Activated T-helper 17 cell treated with anti-CD3 and anti-CD28 coated beads, Interleukin-2, amount 50 U/mL, for 72 hours (primary cell): ENCODE measurements at places on chromosomes 11 and 22.

DNA sequence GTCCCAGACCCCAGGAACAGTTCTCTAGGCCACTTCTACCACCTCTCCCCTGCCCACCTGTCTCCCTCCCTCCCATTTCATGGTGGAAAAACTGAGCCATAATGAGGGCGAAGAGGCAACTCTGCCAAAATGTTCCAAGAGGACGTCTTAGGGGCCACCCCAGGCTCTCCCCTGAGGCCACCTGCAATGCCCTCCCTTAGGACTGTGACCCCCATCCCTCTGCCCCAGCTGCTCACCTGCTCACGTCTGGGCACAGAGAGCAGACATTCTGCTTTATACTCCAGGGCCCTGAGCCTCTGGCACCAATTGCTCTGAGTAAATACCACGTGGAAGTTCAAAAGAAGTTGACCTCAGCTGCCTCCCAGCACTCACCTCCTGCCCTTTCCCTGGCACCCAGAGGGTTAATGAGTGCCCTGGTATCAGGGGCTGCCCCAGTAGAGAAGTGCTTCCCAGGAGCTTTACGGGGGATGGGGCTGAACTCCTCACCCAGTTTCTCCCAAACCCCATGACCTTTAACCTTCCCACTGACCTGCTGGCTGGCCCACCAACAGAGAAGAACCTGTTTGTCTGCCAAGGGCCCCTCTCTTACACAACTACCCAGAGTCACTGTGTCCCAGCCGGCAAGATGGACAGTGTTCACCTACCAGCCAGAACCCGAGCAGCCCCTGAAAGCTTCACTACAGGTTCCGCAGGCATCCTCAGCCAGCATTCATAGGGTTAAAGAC is 627 bp upstream of the APOA5 start:
- ATAC-seq, result no peak

GRCh38 chr22:48594016-48594756 is 1233.5 kb downstream of the BRD1 start:
- no peak for ATAC-seq

- no peak for ATAC-seq
These were observed 20.4 kb downstream of the PPP6R3 start for GRCh38 chr11:68480852-68481510.

DNA sequence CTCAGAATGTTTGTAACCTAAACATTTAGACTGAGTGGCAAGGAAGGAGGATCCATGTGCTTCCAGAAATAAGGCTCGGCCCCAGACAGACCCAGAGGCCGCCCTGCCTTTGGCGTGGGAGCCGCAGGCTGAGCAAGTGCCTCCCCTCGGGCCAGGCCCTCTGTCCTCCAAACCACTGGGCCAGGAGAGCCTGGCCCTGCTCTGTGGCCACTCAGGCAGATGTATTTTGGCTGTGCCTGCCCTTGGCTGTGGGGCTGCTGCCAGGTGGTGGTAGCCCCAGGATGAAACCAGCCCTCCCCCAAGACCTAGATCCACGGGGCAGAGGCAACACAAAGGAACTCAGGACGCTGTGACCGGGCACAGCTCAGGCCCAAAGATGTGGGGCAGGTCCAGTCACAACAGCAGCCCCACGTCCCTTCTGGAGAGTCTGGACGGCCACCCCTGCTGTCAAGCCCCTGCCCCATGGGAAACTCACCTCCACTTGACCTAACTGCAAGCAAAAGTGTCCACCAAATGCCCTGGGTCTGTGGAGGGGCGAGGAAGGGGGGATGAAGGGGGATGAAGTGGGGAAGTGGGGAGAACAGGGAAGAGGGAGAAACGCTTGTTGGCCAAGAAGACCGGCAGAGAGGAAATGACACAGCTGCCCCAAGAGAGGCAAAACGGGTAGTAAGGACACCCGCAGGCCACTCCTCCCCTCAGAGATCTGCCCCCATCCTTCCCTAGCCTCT is 24.0 kb downstream of the PISD start:
- ATAC-seq, result peak; percentile 53

DNA sequence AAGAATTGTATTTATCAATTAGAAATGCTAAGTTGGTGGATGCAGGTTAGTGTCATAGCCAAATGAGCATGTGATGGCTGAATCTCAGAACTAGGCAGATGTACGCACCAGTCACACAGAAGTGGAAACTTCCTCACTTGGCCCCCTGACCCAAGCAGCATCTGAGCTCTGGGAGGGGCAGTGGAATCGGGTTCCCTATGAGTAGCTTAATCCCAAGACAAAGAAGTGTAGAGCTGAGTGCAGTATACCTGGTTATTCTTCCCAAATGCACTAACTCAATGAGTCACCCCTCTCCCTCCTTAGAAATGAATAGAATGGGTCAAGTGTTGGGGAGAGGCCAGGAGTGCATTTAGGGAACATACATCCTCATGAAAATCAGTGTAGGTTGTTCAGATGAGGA is 224.6 kb downstream of the FAT3 start:
- no peak for ATAC-seq

DNA sequence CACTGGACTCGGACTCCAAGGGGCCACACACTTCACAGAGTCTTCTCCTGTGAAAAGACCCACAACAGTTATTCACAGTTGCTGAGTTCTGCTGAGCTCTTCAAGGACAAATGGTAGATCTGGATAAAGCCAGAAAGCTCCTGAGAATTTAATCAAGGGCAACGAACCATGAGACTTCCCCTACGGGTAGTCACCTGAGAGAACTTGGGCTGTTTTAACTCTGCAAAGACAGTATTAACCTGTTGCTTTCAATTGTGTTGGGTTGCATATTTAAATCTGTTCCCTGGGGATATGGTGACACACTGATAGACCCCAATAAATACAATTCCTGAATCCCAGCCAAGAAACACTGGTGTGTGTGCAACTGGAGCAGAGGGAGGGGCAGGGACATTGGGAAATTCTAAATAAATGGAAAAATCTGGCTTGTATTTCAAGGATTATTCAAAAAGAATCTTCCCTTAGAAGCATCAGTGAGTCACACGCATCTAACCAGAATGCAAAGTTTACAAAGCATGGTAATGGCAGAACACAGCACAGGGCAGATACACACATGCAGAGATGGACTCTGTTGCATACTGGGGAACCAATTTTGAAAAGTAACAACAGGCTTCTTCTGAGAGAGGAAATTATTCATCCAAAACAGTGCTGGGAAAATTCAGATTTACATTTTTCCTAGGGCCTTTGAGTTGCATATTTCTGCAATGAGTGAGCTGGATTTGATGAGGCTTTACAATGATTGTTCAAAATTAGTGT is 4.0 kb downstream of the KCNJ1 start:
- ATAC-seq, result no peak

DNA sequence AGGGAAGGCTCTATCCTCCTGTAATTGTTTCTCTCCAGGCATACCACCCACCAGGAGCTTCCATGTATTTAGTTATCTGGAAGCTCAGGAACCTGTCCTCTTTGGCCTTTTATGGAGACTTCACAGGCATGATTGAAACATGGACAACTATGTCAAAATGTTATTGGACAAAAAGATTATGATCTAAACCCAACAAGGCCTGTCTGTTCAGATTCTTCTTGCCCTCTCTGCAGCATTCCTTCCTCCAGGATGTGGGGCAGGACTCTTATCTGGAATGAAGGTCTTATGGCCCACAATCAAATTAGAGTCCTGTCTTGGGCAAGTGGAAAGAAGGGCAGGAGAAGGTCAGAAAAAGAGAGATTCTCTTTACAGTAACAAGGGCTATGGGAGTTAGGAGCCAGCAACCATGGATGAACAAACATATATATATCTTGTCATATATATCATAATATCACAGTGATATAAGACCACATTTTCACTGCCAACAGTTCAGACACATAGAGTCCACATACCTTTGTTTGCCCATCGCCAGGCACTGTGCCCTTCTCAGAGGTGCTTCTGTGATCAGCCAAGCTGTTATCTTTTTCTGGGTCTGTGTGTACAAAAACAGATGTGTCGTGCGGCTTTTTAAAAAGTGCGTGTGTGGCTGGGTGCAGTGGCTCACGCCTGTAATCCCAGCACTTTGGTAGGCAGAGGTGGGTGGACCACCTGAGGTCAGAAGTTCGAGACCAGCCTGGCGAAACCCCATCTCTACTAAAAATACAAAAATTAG is 42.5 kb upstream of the SUSD2 start:
- ATAC-seq, result no peak

DNA sequence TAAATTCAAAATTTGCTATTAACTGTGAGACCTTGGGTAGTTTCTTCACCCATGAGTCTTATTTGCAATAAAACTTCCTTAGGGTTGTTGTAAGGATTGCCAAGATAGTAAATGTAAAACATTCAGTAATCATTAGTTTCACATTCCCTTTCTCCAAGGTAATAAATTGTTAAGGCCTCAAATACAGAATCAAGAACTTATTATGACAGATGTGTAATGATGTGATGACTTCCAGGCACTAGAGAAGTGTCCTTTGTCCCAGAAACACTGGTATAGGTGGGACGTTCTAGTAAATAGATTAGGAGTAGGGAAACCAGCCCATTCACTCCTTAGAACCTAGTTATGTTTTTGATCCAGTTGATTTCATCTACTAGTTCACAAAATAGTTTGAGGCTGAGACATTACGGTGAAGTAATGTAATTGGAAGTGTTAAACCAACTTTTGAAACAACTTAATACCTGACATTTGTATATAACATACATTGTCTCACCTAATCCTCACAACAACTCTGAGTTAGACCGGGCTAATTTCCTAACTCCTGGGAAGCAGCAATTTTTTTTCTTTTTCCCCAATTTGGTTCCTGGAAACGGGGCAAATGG is 25.5 kb downstream of the CTNND1 start:
- no peak for ATAC-seq

DNA sequence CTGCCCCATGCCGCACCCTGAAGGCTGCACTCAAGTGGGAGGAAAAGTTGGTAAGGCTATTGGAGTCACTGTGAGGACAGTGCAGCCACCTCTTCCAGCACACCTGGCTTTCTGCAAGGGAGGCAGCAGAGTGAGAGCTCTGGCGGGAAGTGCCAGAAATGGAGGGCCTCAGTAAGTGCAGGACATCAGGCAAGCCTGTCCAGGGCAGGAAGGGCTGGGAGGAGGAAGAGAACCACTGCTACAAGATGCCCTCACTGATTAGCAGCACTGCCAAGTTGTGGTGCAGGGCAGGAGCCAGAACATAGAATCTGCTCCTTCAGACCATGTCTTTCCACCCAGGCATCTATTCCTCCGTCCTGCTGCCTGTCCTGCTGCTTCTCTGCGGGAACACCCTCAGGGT is 61.2 kb upstream of the CLTCL1 start:
- no peak for ATAC-seq

GRCh38 chr22:42946546-42947198 is 68.3 kb downstream of the PACSIN2 start:
- ATAC-seq, result no peak

- ATAC-seq, result peak; percentile 40
These were observed 3.0 kb downstream of the NCR3LG1 start for GRCh38 chr11:17354601-17354991.

DNA sequence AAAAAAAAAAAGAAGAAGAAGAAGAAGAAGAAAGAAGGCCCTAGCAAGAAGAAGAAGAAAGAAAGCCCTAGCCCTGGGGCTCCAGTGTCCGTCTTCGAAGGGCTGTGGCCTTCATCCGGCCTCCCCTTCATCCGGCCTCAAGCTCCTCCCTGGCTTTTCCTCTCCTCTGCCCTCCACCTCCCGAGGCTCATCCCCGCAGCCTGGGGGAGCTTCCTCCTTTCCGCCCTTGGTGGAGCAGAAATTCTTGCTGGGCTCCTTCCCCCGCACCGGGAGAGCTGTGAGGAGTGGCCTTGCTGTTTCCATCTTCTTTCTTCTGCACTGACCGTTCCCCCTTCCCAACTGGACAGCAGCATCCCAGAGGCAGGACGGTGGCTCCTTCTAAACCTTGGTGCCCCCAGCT is 9.5 kb upstream of the LTO1 start:
- no peak for ATAC-seq

DNA sequence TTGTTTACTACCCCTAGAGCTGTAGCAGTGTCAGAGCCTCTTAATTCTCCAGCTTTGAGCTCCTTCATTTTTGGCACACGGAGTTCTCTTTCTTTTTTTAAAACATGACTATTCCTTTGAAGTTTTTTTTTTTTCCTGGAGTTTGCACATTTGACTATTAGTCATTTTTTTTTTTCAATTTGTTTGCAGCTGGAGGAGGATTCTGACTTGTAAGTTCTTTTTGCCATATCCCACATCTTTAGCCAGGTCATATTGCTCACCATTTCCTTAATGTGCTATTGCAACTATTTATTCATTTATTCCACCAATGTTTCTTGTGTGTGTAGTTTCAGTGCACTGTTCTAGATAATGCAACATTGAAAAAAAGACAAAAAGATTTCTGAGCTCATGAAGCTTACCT is 166.3 kb upstream of the ARHGAP20 start:
- no peak for ATAC-seq
